ENCODE measurements at places on chromosomes 11 and 22.

- no peak for DNase-seq
These were observed 96.1 kb upstream of the THY1 start for GRCh38 chr11:119518746-119519730.

- DNase-seq: no peak
These were observed 35.7 kb downstream of the BRSK2 start for GRCh38 chr11:1425439-1425838.

GRCh38 chr11:106853850-106854401 is 164.3 kb downstream of the GUCY1A2 start:
- DNase-seq: no peak

DNA sequence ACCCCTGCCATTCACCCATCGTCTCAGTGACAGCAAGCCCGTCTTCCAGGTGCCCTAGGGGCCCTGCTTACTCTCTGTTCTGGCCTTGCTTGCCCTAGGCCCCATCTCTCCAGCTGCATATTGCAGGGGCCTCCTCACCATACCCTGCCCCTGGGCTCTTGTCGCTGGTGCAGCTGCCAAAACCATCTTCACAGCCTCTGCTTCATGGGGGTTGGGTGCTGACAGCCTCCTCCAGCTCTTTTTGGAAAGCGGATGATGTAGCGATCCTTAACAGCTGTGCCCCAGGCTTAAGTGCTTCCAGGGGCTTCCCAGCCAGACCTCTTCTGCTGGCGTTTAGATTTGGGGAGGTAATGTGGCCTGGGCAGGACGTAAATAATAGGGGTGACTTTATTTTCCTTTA is 61.2 kb upstream of the SUSD2 start:
- DNase-seq: no peak

DNA sequence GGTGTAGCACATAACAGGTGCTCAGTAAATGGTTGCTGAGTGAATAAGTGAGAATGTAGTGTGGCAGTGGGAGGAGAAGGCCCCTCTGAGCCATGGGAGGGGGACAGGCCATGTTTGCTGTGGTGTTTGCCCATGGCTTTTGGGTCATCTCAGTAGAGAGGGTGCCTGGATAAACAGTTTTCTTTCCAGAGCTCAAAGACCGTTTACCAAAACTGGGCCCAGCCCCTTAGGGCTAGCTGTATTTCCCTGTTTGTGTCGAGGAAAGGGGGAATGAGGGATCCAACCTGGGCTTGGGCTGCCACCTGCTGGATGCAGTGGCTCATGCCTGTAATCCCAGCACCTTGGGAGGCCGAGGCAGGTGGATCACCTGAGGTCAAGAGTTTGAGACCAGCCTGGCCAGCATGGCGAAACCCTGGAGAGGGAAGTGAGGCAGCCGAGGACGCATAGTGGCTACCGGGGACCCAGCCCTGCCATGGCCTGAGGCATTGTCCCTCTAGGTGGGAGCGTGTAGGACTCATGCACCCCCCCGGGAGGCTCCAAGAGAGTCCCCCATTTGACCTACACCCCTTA is 8.7 kb upstream of the LTO1 start:
- DNase-seq: no peak
